ENCODE measurements at places on chromosomes 1 and 21.
A peak's percentile ranks its signal among the peaks of the same experiment; 100 is the strongest.

- DNase-seq = no peak
These were observed 75.5 kb downstream of the PIK3CD start for GRCh38 chr1:9726905-9727595.

- DNase-seq = no peak
These were observed 32.4 kb downstream of the KCNN3 start for GRCh38 chr1:154837672-154838171.

- DNase-seq = no peak
These were observed 13.3 kb downstream of the FCRL1 start for GRCh38 chr1:157806431-157807149.

DNA sequence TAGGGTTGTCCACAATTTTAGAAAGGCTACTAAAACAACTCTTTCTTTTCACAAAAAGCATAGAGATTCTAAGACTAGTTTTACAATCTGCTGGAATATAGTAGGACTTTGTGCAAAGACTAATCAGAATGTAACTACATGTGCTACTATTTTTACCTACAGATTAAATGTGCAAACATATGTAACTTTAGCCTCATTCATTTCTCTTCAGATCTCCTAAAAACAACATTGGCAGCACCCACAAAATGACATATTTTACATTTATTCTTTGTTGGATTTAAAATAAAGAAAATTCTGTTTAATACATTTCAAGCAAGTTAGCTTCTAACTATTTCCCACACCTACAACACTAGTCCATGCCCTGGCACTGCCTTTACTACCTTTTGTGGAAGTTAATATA is 292.2 kb downstream of the AKT3 start:
- DNase-seq = no peak

- no peak for DNase-seq
These were observed 41.1 kb upstream of the CTPS1 start for GRCh38 chr1:40938393-40938792.

DNA sequence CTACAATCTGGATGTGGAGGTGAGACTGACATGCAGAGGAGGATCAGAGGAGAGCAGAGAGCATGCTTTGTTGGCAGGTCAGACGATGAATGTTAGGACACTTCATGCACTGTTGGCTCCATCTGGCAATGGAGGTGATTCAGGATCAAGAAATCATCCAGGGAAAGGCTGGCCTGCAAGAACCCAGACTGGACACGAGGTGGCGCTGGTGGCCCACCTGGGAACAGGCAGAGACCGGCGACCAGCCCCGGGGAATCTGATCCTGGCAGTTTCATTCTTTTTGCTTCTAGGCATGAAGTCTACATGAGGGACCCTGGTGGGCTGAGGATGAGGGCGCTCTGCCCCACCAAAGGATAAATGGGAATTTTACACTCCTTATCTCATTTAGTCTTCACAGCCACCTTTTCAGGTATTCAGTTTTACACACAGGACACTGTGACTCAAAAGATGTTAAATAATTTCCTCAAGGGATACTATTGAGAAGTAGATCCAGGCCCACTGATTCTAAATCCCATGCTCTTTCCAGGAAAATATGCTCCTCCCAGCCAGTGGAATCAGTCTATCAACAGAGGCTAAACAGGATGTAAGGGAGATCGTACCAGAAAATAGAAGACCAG is 26.2 kb upstream of the SCMH1 start:
- peak; percentile 63 for DNase-seq

DNA sequence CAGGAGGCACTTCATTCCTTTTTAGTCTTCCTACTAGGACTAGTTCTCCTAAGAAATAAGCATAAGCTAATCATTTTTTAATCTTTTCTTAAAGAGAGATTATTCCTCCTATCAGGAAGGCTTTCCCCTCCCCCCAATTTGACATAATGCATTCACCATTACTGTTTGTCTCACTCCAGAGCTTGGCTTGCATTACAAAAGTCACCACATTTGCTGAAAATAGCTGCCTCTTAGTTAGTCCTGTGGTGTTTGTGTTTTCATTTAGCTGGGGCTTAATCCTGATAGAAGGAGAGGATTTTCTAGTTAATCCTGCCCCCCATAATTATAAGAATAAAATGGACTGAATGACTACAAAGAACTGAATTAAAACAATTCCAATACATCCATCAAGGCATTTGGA is 307.1 kb upstream of the RRP15 start:
- no peak for DNase-seq

- no peak for DNase-seq
These were observed 118.5 kb upstream of the ADAR start for GRCh38 chr1:154726443-154726842.

GRCh38 chr21:41761934-41762635 is 4.8 kb downstream of the RIPK4 start:
- no peak for DNase-seq

DNA sequence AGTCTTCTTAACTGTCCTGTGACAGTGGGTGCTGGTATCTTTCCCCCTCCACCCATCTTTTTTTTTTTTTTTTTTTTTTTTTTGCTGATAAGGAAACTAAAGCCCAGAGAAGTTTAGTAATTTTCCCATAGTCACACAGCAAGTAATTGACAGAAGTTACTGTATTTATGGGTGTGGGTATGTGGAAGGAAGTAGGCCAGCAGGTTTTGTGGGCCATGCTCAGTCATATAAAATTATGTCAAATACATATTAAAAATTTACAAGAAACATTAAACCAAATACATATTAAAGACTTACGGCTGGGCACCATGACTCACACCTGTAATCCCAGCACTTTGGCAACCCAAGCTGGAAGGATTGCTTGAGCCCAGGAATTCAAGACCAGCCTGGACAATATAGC is 51.5 kb downstream of the KAZN start:
- DNase-seq = no peak

DNA sequence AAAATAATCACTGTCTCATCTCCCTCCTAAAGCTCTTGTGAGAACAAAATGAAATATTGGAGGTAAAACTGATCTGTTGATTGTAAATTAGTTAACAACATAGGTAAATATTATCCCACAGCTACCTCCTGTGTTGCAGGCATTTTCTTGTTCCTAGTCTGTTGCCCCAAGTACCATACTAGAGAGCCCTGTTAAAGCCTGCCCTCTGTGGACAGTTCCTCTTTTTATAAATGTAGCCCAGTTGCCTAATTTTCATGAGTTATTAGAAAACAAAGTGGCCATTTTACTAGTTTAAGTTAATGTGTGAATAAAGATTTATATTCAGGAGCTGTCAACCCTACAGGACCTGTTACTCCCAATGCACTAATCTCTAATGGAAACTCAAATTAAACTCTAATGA is 180.0 kb upstream of the KCND3 start:
- DNase-seq = no peak

DNA sequence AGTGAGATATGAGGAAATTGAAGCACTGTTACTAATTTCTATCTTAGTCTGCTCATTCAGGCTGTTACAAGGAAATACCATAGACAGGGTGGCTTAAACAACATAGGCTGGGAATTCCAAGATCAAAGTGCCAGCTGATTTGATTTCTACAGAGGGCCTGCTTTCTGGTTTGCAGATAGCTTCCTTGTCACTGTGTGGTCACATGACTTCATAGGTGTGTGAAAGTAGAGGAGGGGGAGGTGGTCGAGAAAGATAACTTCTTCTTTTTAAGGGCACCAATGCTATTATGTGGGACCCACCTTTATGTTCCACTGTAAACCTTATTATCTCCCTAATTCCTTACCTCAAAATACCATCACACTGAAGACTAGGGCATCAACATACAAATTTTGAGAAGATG is 6.4 kb upstream of the BRINP3 start:
- DNase-seq = no peak

All from fibroblast of skin of scalp (primary cell).